Natural killer cell (primary cell): ENCODE measurements at places on chromosomes 3 and 15. TPM values are rescaled to one million over a fixed set of nuclear protein-coding genes. Genes with fewer than 3 reads are reported as not detected.
A peak's percentile ranks its signal among the peaks of the same experiment; 100 is the strongest.

The CNTN4 gene
- not detected for total RNA-seq

The AHSG gene
- not detected for total RNA-seq

The SI gene
- total RNA-seq, result not detected

The TERC gene
- 0.92 TPM for total RNA-seq

- H3K27me3 ChIP-seq, result no peaks in the 10 kb centered on the region
- H3K36me3 ChIP-seq, result no peaks in the 10 kb centered on the region
- H3K27ac ChIP-seq, result peak overlapping the region; percentile 24
Measured at GRCh38 chr3:171813897-171814460, 3.7 kb upstream of the PLD1 start.

- no peak for DNase-seq
- peaks cover 39% of the 10 kb centered on the region for H3K4me1 ChIP-seq
- H3K27ac ChIP-seq, result no peak overlapping the region
- no peaks in the 10 kb centered on the region for H3K27me3 ChIP-seq
- H3K4me3 ChIP-seq, result no peak overlapping the region
Measured at GRCh38 chr15:90423801-90424319, 35.8 kb downstream of the IQGAP1 start.

DNA sequence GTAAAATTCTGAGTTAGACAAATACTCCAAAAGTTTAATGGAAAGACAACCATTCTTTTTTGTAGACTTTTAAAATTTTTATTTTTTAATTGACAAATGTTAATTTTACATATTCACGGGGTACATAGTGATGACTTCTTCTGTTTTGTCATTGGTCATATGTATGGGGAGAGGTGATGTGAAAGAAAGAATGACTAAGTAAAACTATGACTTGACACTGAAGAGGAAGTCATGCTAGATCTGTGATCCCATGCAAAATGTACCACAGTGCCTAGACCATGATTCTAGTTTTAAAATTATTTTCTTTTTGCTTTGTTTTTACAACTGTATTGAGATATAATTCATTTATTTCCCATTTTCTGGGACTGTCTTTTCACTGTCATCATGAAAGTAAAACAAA, 281.6 kb downstream of the MBNL1 start:
- DNase-seq, result no peak
- no peaks in the 10 kb centered on the region for H3K4me1 ChIP-seq
- no peak overlapping the region for H3K27ac ChIP-seq
- H3K36me3 ChIP-seq, result no peaks in the 10 kb centered on the region

DNA sequence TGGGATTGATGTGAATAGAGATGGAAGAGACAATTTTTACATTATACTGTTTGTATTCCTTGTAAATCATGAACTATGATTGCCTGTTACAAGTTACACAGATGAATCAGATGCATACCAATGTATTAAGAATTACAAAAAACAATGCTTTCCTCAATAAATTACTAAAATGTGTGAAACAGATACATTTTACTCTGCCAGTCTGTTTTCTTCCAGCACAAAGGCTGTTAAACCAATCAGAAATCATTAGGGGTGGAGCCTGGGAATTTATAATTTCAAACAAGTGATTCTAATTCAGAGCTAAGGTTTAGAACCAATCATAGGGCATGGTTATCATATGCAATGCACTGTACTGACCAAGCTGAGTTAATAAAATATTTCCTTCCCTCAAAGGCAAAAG, 21.8 kb upstream of the ANKRD28 start:
- no peaks in the 10 kb centered on the region for H3K36me3 ChIP-seq
- no peaks in the 10 kb centered on the region for H3K27me3 ChIP-seq
- no peak overlapping the region for H3K4me3 ChIP-seq
- DNase-seq, result no peak
